Cerebellar nuclear complex (tissue), 1 donor: ENCODE measurements at places on chromosomes 4 and X.
A peak's percentile ranks its signal among the peaks of the same experiment; 100 is the strongest.

DNA sequence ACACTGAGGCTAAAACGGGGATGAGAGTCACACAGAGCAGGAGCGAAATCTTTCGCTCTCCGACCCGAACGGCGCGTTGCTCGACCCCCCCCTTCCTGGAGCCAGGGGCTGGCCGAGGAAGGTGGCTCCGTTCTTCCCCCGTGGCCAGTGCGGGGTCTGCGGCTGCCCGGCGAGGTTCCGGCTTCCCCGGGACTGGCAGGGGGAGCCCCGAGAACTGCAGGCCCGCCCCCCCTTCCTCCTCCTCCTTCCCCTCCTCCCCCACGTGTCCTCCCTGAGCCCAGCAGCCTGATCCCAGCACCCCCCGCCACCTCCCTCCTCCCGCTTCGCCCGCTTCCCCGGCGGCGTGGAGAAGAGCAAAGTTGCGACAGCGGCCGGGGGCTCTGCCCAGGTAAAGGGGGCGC, 2.4 kb upstream of the BCORL1 start:
- DNase-seq = no peak

DNA sequence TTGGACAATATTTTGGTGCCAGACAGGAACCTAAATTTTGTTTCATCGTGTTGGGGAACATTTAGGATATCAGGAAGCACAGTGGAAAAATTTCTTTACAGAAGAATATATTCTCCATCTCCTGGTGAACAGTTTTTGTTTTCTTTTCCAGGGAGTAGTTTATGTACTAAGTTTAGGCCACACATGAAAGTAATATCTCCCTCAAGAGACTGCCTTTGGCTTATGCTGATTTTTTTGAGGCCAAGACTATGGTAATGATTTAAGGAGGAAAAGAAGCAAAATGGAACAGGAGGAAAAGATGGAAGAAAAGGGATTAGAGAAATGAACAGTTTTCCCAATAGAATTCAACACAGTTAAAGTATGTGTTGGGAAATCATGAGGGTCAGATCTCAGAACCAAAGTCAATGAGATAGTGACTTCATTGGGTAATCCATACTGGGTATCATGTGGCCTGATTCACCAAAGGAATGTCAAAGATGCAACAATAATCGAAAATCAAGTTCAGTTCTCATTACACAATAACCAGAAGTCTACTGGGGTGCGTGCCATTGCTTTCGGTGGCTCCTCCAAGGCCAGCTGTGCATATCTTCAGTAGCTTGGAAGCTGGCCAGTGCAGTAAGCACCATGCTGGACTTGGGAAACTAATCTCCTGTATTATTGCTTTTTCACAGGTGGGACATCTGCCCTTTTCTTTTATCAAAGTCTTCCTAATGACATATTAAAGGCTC, 234.8 kb downstream of the COL25A1 start:
- no peak for DNase-seq

DNA sequence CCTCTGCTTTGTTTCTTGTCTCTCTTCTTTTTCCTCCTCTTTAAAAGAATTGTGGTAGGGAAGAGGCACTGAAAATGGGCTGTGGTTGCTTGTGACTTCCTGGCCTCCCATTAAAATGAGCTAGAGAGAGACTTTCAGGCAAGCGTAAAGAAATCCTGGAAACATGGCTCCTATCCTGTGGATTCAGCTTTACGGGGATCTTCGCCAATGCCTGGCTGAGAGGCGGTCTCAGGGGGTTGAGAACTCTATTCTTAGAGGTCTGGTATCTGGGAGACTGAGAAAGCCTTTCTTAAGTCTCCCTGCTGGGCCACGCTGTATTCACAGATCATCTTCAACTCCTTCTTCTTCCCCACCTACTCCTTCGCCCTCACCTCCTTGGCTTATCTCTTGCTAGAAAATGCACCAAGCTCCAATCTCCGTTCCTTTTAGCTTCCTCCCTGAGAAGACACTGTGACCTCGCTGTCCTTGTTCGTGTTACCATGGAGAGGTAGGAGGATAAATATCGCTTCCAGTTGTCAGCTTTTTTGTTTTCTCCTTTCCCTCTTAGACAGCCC, 542 bp upstream of the KLF8 start:
- no peak for DNase-seq

GRCh38 chr4:125316791-125317524, 2.2 kb downstream of the FAT4 start:
- no peak for DNase-seq

DNA sequence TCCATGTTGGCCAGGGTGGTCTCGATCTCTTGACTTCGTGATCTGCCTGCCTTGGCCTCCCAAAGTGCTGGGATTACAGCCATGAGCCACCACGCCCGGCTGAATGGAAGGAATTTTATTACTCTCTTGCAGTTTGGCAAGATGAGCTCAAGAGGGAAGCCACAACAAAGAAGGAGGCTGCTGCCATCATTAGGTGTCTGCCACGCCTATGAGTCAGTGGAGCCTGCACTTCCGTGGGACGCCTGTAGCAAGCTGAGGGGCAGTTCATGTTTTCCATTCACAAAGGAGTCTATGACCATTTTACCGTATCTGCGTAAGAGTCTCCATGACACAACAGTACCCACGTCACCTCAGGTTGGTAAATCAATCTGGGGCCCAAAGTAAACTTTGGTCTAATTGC, 51.2 kb upstream of the CHRNA9 start:
- no peak for DNase-seq

GRCh38 chr4:123449780-123450179, 53.2 kb downstream of the SPRY1 start:
- DNase-seq = no peak

GRCh38 chr4:2457481-2458295, 11.2 kb upstream of the RNF4 start:
- no peak for DNase-seq

GRCh38 chr4:32689518-32689917, 1969.3 kb downstream of the PCDH7 start:
- no peak for DNase-seq

GRCh38 chr4:61896634-61897033, 696.5 kb downstream of the ADGRL3 start:
- no peak for DNase-seq

DNA sequence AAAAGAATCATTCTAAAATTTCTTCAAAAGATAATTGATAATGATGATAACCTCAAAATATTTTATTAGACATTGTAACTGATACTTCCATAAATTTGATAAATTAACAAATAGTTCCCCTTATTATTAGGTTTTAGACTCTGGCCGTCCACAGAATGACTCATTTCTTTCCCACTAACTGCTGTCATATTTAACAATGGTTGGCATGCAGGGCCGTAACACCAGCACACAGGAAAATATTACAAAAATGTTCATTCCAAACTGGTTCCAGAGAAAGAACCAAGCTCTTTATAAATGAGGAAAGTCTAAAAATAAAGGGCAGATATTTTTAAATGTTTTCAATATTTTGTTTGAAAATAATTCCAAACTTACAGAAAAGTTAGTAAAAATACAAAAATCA, 28.2 kb downstream of the WDFY3 start:
- no peak for DNase-seq

DNA sequence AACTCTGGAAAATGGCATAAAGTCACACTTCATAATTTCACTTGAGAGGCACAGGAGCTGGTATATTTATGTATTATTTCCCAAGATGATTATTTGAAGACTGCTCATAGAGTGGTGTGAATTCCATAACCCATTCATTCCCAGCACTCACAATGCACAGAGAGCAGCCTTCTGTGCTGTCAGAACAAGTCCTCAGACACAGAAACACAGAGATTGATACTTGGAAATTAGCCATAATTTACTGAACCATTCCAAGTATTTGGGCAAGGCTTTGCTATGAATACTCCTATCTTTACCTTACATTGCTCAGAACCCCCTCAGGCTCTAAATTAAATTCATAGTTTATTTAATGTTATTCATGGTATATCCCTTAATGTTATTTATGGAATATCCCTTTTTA, 53.6 kb downstream of the PABPC4L start:
- DNase-seq = no peak

DNA sequence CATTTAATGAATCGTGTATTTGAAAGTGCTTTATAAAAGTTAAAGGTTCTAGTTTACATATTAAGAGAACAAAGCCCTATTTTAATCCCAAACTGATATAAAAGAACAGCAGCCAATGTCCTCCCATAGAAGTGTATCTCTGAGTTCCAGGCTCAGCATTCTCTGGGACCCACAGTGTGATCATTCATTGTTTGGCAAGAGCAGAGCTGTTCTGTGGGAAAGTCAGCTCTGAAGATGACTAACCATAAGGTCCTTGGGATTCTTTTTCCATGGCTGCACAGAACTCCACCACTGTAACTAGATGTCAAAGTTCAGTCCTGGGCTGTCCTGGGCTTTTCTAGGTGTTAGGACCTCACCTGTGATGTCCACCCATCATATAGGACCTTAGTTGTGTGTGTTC, 157.0 kb upstream of the TLL1 start:
- DNase-seq = no peak

DNA sequence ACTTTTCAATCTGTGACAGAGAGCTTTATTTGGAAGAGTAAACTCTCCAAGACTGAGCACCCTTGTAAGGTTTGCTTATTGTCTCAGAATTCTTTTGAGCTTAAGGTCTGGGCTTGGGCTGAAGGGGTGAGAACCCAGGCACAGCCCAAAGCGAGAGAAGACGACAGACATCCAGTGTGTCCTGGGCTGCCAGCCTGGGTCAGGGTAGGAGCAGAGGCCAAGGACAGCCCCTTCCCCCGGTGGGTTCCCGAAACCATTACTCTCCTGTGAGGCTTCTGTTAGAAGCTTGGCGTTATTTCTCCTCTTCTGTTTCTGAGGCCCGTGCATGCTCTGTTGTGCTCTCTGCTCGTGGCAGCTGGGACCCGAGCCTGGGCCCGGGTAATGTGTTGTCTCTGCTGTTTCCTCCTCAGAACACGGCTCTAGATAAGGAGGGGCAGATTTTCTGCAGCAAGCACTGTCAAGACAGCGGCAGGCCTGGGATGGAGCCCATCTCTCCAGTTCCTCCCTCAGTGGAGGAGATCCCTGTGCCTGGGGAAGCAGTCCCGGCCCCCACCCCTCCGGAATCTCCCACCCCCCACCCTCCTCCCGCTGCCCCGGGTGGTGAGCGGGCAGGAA, 177.5 kb downstream of the DCLK2 start:
- no peak for DNase-seq

DNA sequence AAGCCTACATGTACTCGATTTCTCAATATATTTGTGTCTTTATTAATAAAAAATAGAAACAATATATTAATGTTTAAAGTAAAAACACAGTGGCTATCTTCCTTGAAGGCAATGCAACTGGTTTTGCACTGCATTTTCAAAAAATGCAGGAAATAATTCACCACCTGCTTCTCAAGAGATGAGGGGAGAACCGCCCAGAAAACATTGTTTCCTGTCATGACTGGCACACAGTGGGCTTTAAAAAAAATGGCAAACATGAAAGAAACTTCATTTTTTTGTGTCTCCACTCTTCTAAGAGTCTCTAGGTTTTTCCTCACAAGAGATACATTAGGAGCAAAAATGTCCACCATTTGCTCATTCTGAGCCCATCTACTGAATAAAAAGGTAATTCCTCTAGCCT, 50.8 kb upstream of the C4orf50 start:
- DNase-seq = no peak

GRCh38 chr4:56762484-56763250, 58.8 kb downstream of the SPINK2 start:
- no peak for DNase-seq

DNA sequence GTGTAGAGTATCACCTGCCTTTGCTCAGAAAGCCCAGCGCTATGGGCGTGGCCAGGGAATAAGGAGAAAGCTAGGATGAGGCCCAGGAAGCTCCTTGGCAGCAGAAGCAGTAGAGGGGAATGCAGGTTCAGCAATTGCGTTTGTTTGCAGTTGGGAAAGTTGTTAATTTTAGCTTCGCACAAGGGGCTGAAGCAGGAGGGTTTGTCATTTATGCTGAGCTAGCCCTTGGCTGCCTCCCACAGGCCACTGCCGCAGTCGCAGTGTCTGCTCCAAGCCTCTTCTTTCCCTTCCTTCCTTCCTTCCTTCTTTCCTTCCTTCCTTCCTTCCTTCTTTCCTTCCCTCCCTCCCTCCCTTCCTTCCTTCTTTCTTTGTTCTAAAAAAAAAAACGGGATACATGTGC, 21.5 kb downstream of the FRMPD3 start:
- DNase-seq = no peak

DNA sequence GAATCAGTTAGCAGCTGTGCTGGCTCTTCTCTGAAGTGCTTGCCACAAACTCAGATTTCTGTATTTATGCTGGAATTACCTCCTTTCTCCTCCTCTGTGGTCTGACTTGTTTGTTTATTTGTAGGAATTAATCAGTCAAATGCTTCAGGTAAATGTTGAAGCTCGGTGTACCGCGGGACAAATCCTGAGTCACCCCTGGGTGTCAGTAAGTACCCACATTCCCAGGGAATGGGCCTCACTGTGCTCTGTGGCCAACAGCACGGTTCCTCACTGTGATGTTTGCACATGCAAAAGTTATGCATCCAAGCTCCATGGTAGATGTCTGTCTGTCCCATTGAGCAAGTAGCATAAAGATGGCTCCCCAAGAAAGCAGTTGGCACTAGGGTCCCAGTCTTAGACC, 169.9 kb downstream of the DCLK2 start:
- no peak for DNase-seq

DNA sequence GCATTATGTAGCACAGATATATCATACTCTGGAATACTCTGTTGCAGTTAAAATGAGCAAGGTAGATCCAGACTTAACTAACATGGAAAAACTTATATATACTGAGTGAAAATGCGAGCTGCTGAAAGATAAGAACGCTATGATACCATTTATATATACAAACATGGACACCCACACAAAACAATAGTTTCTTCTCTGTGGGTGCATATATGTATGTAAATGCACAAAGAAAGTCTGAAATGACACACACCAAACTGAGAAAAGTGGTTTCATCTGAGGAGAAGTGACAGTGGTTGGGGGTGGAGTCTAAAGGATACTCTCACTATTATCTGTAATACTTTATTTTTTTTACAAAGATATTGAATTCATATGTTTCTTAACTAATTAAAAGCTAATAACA, 12.2 kb upstream of the FGF2 start:
- no peak for DNase-seq

- peak; percentile 85 for DNase-seq
Observed at GRCh38 chr4:21819086-21819485, 129.5 kb downstream of the KCNIP4 start.

GRCh38 chrX:130184857-130185256, 13.1 kb downstream of the RAB33A start:
- no peak for DNase-seq

GRCh38 chr4:11605597-11605996, 176.9 kb upstream of the HS3ST1 start:
- DNase-seq = no peak

DNA sequence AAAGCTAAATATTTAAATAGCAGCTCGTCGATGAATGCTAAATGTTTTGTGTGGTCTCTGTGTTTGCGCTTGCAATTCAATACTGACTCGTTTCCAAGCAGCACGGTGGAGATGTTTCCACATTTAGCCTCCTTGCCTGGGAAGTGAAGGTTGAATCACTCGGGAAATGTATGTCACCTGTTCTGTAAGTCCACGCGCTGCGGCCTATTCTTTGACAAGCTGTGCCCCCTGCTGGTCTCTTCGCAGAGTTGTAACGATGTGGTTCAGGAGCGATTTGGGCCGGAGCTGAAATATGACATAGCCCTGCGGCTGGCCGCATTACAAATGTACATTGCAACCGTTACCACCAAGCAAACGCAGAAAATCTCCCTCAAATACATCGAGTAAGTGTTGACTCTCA, 89.6 kb upstream of the PRPS2 start:
- DNase-seq = no peak
